Kasumi-1 (cell line): ENCODE measurements at places on chromosomes 7 and 10.
A peak's percentile ranks its signal among the peaks of the same experiment; 100 is the strongest.

- peak; percentile 20 for DNase-seq
Measured at GRCh38 chr10:17510242-17510908, 56.0 kb upstream of the ST8SIA6 start.

DNA sequence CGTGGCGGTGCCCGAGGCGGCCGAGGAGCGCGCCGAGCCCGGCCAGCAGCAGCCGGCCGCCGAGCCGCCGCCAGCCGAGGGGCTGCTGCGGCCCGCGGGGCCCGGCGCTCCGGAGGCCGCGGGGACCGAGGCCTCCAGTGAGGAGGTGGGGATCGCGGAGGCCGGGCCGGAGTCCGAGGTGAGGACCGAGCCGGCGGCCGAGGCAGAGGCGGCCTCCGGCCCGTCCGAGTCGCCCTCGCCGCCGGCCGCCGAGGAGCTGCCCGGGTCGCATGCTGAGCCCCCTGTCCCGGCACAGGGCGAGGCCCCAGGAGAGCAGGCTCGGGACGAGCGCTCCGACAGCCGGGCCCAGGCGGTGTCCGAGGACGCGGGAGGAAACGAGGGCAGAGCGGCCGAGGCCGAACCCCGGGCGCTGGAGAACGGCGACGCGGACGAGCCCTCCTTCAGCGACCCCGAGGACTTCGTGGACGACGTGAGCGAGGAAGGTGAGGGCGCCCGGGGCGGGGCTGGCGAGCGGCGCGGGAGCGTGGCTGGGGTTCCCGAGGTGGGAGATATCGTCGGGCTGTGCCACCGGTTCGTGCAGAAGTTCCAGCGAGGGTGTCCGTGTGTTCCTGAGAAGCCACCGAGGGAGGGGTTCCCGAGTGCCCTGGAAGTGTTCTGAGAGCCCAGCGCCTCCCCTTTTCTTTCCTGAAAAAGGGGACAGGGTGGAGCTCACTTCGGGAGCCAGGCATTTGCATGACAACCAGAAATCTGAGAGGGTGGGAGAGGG is 495 bp downstream of the EIF3B start:
- no peak for DNase-seq

- DNase-seq, result no peak
Measured at GRCh38 chr7:77393261-77393660, 22.9 kb downstream of the GSAP start.

- no peak for DNase-seq
Measured at GRCh38 chr7:117386110-117386706, 41.1 kb downstream of the ASZ1 start.

DNA sequence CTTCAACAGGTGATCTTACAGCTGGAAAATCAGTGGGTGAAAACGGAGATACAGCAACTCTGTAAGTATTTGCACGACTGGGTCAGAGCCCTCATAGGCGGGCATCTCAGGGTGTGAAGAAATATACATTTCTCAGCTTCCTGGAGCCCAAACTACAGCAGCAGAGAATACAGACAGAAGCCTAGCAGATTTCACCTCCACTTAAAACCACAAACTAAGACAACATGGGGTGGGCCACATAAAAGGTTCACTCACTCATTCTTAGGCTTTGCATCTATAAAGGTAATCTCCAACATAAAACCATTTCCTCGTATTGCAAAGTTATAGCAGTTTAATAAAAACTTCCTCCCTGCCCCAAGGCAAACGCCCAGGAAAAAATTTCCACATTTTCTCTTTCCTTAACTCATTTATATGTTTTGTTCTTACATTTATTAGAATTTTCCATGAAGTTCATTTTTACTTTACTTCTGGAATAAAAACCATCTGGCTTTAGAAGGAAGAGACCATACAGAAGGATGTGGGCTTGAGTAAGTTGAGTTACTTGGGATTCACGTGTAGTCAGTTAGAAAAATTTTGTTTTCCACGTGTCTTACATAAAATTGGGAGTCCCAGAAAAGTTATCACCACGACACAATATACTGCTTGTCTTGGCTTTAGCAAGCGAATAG is 327.1 kb downstream of the FRMD4A start:
- no peak for DNase-seq

- no peak for DNase-seq
Measured at GRCh38 chr10:75512203-75512933, 80.9 kb downstream of the LRMDA start.

DNA sequence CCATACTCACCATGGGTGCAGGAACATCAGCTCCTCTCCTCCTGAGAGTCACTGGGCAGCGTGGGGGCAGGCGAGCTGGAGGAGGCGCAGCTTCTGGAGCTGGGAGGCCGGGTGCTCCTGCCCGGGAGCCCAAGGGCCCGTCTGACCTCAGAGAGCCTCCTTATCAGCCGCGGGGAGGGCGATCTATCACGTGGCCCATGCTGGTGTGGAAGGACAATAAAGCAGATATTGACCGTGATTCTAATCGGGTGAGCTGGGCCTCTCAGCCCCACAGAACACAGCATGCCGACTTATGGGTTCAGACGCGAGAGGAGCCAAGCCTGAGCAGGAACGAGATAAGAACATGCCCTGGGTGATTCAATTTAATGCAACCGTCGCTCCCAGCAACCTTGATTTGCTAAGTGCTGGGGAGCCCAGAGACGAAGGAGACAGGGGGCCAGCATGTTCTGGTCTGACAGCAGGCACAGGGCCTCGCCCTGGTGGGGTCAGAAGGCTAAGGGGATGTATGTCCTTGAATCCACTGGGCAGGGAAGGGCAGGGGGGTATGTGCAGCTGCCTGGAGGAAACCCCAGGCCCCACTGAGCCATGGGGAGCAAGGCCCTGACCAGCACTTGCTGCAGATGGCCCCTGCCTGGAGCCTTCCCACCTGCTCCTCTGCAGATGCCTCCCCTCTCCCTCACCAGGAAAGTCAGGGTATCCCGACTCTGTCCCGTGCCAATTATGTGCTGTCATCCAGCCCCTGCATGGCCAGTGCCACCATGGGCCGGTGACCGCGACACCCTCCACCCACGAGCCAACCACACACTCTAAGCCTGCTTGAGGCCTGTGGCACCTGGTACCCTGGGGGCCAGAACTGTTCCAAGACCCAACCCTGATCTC is 95.3 kb upstream of the RET start:
- DNase-seq, result no peak

- DNase-seq, result no peak
Measured at GRCh38 chr7:102860351-102860811, 52.4 kb upstream of the LRRC17 start.

- no peak for DNase-seq
Measured at GRCh38 chr10:86218842-86219241, 147.8 kb downstream of the GRID1 start.

DNA sequence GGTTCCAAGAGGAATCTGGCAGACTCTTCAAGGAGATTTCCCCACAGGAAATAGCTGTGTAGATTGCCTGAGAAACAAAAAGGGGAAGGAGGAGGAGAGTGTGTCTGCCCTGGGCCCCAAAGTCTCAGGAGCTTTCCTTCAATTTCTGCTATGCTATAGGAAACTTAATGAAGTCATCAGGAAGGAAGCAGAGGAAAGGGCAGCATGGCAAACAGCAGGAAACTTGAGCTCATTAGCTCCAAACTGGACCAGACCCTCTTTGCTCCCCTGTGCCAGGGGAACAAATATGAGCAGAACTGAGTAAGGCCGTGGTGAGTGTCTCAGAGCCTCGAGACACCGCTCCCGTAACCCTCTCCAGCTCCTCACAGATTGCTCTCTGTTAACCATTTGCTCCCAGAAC is 4.8 kb upstream of the KCNIP2 start:
- DNase-seq, result peak; percentile 86

DNA sequence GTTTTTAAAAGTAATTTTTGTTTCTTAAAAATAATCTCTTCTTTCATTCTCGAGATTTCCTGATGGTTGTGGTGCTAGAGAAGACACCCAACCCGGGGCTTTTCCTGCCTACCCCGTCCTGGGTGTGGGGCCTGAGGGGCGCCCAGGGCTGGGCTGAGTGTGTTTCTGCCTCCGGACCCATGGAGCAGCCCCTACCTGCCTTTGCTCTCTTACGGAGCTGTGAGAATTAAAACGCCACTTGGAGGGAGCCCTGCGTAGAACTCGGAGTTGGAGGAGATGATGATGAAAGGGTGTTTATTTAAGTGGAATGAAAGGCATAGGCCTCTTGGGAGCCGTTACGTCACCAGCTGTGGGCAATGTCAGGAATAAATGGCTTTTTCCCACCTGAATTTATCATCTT is 261.8 kb upstream of the SHH start:
- no peak for DNase-seq

- DNase-seq, result no peak
Measured at GRCh38 chr10:34319197-34319846, 495.8 kb downstream of the PARD3 start.

GRCh38 chr10:100743626-100744135 is 1.7 kb upstream of the PAX2 start:
- DNase-seq, result peak; percentile 89
